ENCODE measurements at places on chromosomes 6 and 20. TPM values are rescaled to one million over a fixed set of nuclear protein-coding genes. Genes with fewer than 3 reads are reported as not detected.

- peak; percentile 61 for DNase-seq
These were observed 16.1 kb upstream of the ZNF292 start for GRCh38 chr6:87139236-87139635.

GRCh38 chr6:96563853-96564252 lies 925 bp downstream of the FHL5 start:
- no peak for DNase-seq

DNA sequence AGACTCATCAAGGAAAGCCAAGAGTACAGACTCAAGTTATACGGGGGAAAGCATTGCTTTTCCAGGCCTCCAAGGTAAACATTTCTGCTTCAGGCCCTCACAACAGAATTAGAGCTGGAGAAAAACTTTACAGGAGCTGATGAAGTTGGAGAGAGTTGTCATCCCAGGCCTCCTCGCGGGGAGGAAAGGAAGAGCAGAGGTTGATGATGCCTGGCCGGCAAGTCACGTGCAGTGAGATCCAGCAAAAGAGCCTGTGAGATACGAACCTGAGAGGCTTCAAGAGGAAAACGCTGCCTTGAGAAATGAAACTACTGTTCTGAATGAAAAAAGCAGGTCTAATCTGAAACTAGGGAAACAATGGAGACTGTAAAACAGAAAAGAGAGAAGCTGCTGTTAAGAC lies 122.9 kb downstream of the FAM120B start:
- peak; percentile 49 for DNase-seq

DNA sequence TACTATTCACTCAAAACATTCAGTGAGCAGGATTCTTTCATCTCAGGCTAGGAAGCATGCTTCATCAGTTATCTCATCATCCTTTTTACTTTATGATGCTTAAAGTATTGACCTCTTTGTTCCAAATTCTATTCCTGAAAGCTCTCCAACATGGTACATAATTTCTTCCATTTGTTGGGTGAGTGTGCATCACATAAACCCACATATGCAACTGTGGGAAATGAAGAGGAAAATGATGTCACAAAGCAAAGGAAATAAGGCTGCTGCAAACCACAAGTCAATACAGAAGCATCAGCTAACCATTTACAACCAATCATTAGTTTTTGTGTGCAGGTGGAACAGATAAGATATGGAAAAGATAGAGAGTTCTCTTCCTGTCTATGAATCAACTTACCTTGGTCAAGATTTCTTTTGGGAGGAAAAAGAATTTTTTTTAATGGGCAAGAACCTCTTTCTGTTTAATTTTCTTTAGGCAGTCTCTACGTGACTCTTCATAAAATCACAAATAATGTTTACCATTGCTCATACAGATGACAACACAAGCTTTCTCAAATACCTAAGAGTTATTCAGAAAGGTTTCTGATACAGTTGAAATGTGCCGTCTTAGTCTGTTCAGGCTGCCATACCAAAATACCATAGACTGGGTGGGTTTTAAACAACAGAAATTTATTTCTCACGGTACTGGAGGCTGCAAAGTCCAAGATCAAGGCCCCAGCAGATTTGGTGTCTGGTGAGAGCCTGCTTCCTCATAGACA lies 259.9 kb downstream of the ADGRG6 start:
- no peak for DNase-seq

DNA sequence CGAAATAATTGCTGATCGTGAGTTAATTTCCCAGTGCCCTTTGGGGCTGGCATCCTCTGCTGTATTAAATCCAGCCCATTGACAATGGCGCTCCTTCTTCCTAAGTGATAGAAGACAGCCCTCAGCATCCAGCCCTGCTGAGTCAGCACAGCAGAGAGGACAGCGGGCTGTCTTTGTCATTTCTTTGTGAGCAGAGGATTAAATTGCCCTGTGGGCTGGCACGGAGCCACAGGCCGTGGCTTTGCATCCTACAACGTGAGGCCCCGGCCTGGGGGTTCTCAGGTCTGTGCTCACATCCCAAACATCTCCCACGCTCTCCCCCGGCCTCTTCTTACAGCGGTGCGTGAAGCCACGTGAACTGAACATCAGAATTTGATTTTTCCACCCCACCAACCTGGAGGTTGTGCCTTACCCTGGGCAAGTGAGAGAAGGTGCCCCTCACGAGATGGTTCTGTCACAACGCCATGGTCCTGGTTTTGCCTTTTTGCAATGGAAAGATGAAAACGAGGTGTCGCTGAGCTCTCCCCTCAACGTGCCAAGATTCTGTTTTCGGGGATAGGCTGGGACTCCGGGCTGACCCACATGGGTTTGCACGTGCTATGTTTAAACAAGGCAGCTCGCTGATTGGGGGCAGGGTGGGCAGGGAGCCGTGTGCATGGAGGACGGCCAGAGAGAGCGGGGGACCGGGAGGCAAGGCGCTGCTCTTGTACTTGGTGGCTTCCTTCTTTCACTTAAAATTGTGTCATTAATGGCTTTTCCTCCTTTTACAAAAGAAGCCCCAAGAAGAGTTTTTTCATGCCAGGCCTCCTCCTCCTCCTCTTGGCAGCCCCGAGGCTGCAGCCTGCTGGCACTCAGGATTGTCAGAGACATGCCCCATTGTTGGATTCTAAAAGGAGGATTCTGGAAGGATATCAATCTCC lies 19.5 kb downstream of the CDH4 start:
- no peak for DNase-seq

DNA sequence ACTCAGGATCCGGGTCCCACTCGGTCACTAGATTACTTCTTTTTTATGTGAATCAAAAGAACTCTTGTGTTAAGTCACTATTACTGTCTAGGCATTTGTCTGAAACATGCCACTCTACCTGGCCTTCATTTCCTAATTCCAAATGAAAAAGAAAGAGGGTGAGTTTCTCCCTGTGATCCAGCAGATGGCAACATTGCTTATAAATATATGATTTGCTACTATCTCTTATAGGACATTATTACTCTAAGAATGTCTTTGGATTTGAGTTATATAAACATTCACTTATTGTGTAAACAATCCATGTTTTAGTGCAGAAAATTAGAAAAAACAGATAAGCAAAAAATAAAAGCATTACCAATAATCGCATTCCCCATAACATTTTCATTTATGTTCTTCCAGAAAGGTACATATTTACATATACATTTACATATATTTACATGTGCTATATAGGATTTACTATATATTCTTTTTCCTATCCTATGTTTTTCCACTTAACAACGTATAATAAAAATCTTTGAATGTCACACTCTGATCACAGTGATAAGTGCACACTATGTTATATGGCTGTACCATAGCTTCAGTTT lies 66.9 kb downstream of the FAXC start:
- DNase-seq: peak; percentile 23

DNA sequence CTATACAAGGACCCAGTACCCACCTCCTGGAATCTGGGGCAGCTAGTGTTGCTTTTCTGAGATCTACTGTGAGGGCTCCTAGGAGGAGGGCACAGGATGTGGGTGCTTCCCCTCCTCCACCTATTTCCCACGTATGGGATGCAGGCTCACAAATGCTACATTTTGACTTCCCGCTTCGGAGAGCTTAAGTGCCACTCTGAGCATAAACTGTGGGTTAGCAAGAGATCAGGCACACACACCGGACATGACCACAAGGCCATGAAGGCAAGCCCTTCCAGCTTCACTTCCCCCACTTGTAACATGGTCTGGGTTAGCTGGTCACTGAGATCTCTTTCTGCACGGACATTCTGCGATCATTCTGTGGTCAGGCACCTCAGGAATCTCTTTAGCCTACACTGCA lies 15.7 kb upstream of the TGM3 start:
- no peak for DNase-seq

GRCh38 chr6:124066946-124067552 lies 263.4 kb downstream of the NKAIN2 start:
- peak; percentile 29 for DNase-seq

DNA sequence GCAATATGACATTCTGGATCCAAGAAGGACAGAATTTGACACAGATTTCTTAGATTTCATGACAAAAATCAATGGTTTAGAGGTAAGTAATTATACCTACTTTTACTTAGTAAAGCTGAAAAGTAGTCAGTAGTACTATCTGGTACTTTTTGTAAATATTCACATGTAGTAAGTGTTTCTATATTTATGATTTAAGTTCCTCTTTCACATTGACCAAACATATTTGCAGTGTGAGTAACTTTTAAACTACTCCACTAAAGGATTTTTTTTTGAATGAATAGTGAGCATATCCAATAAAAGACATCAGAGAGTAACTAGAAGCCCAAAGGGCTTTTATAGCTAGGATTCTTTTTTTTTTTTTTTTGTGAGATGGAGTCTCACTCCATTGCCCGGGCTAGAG lies 60.8 kb downstream of the DNAH8 start:
- no peak for DNase-seq

DNA sequence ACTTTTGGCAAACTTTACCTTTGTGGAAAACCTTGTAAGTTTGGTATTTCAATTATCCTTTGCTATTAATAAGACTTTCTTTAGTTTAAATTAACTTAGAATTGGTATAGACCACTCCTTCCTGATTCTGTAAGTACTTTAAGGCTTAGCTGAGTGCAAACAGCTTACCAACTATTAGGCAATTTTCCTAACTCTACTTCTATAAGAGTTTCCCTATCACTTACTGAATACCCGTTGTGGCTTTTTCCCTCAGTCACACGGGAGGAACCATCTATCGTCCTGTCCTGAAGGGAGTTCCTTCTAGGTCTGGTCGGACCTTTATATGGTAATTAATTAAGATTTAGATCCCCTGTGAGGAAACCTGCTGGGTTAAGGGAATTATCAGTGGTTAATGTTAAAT lies 9.6 kb downstream of the SLC35A1 start:
- no peak for DNase-seq

DNA sequence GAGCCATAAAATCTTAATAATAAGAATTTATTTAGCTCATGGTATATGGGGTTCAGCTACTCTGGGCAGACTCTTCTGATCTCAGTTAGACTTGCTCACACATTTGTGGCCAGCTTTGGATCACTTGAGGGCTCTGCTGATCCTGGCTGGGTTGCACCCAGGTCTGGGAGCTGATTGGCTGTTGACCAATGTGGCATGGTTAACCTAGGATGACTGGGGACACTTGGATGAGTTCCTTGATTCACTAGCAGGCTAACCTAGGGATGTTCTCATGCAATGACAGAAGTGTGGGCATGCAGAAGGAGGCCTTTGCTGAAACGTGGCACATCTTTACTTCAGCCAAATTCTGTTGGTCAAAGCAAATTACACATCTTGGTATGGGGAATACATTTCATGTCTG lies 569.5 kb downstream of the UTRN start:
- no peak for DNase-seq

DNA sequence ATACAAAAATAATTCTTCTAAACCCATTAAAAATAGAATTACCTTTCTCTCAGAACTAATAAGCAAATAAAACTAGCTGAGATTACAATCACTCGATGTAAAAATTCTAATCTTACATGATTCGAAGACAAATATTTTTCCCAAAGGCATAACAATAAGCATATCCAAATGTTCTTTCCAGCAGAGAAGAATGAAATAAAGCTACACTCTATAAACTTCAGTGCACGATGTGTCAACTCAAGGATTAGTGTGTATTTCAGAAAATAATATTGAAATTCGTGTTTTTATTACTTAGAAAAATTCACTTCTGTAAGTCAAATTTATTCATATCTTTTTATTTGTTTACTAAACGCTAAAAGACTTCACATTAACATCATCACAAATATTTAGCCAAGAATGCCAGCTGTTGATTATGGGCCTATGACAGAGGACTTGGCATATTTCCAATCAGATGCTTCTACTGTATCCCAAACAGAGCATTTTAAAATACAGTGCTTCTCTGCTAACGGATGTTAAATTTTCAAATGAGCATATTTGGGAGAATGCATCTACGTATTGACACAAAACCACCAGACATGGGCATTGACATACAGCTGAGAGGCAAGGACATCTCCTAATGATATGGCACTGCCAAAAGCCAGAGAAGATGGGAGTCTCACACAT lies 54.7 kb upstream of the PDE7B start:
- DNase-seq: no peak

- DNase-seq: no peak
These were observed 59.0 kb downstream of the TULP4 start for GRCh38 chr6:158371261-158371660.

The ELOVL4 gene
- 4.1 TPM for total RNA-seq

The CNKSR3 gene
- total RNA-seq: 11.0 TPM

The SLC22A16 gene
- not detected for total RNA-seq

The VTA1 gene
- 45.8 TPM for total RNA-seq

The RAD21L1 gene
- total RNA-seq: not detected

The MYT1 gene
- total RNA-seq: not detected

The SCUBE3 gene
- 0.62 TPM for total RNA-seq

The FOXA2 gene
- total RNA-seq: not detected

Data from endothelial cell of umbilical vein (primary cell).